Spinal cord (tissue), 10 donors: ENCODE measurements at places on chromosomes 1 and 21.

GRCh38 chr1:171250263-171250662 lies 2.0 kb downstream of the FMO1 start:
- DNase-seq, result no peak
- H3K4me3 ChIP-seq, result no peak overlapping the region
- no peaks in the 10 kb centered on the region for H3K36me3 ChIP-seq
- H3K4me1 ChIP-seq, result peaks cover 16% of the 10 kb centered on the region

DNA sequence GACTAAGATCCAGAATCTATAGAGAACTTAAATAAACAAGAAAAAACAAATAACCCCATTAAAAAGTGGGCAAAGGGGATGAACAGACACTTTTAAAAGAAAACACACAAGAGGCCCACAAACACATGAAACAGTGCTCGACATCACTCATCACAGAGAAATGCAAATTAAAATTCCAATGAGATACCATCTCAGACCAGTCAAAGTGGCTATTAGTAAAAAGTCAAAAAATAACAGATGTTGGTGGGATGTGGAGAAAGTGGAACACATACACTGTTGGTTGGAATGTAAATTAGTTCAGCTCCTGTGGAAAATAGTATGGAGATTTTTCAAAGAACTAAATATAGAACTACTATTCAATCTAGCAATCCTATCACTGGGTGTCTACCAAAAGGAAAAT lies 143.1 kb downstream of the IFI44 start:
- no peak overlapping the region for H3K4me3 ChIP-seq
- no peaks in the 10 kb centered on the region for H3K36me3 ChIP-seq
- DNase-seq, result no peak
- H3K4me1 ChIP-seq, result no peaks in the 10 kb centered on the region
- no peaks in the 10 kb centered on the region for H3K27me3 ChIP-seq

- H3K27ac ChIP-seq, result no peak overlapping the region
- no peak for DNase-seq
- no peaks in the 10 kb centered on the region for H3K36me3 ChIP-seq
- no peak overlapping the region for H3K4me3 ChIP-seq
- H3K4me1 ChIP-seq, result no peaks in the 10 kb centered on the region
- H3K27me3 ChIP-seq, result no peaks in the 10 kb centered on the region
These were observed 239.7 kb upstream of the PLD5 start for GRCh38 chr1:242764161-242764560.

GRCh38 chr1:226772446-226773139 lies 33.5 kb upstream of the ITPKB start:
- H3K27me3 ChIP-seq, result no peaks in the 10 kb centered on the region
- H3K4me1 ChIP-seq, result no peaks in the 10 kb centered on the region
- H3K27ac ChIP-seq, result no peak overlapping the region
- H3K36me3 ChIP-seq, result no peaks in the 10 kb centered on the region
- H3K4me3 ChIP-seq, result no peak overlapping the region

DNA sequence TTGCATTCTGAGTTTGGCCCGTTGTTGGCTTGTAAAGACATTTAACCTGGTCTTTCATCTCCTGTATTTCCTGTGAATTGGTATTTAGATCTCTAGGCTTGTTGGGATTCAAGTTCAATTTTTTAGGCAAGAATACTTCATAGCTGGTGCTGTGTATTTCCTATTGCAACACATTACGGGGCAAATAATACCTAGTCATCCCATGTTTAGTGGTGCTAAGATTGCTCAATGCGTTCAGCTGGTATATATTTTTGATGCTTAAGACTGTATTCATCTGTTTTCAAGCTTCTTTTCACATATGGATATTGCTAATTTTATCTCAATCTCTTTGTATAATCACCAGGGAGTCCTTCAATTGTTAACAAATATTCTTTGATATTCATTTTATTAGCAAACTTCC lies 87.5 kb upstream of the ZBTB18 start:
- H3K4me3 ChIP-seq, result no peak overlapping the region
- H3K36me3 ChIP-seq, result no peaks in the 10 kb centered on the region
- H3K4me1 ChIP-seq, result no peaks in the 10 kb centered on the region
- no peak for DNase-seq
- no peak overlapping the region for H3K27ac ChIP-seq

- peak; percentile 93 for DNase-seq
- no peaks in the 10 kb centered on the region for H3K36me3 ChIP-seq
- peak overlapping the region; percentile 89 for H3K27ac ChIP-seq
- no peak overlapping the region for H3K4me3 ChIP-seq
- H3K27me3 ChIP-seq, result peaks cover 3% of the 10 kb centered on the region
These were observed 38.8 kb upstream of the SRSF10 start for GRCh38 chr1:24018611-24019580.
